Bronchial smooth muscle cell (primary cell): ENCODE measurements at places on chromosomes 13 and 19. TPM values are rescaled to one million over a fixed set of nuclear protein-coding genes. Genes with fewer than 3 reads are reported as not detected.

The LGALS14 gene
- total RNA-seq = not detected in 2 replicates

The ZNF254 gene
- total RNA-seq = 7.6 and 8.8 TPM in 2 replicates

The MEGF8 gene
- total RNA-seq = 21.0 and 30.6 TPM in 2 replicates

The MCEMP1 gene
- not detected in 2 replicates for total RNA-seq

The BORCS8 gene
- total RNA-seq = 11.5 and 12.1 TPM in 2 replicates

The TNFSF11 gene
- total RNA-seq = under 0.01 TPM in 1 of 2 replicates, not detected in the other

The PODNL1 gene
- 1.0 and 1.3 TPM in 2 replicates for total RNA-seq

The KRTDAP gene
- total RNA-seq = not detected in 2 replicates

The DAND5 gene
- not detected in 2 replicates for total RNA-seq

The GARIN5A gene
- total RNA-seq = 0.26 and 0.47 TPM in 2 replicates

The SLC10A2 gene
- not detected in 2 replicates for total RNA-seq

The OR4F17 gene
- not detected in 2 replicates for total RNA-seq

The ITGBL1 gene
- total RNA-seq = 127 and 183 TPM in 2 replicates

The GRK1 gene
- not detected in 2 replicates for total RNA-seq

The CADM4 gene
- 1.4 and 1.7 TPM in 2 replicates for total RNA-seq

The MED25 gene
- total RNA-seq = 13.2 and 13.3 TPM in 2 replicates

The DACH1 gene
- total RNA-seq = under 0.01 TPM in 2 replicates
